HepG2 (cell line): ENCODE measurements at places on chromosomes 3 and 15. TPM values are rescaled to one million over a fixed set of nuclear protein-coding genes. Genes with fewer than 3 reads are reported as not detected.
A peak's percentile ranks its signal among the peaks of the same experiment; 100 is the strongest.

The PXYLP1 gene
- total RNA-seq = 6.4 and 8.1 TPM in 2 replicates

The CPLX3 gene
- not detected in 2 replicates for total RNA-seq

The DUOXA2 gene
- total RNA-seq = not detected in 2 replicates

The PSMD6 gene
- total RNA-seq = 117 and 169 TPM in 2 replicates

The CTXN2 gene
- not detected in 2 replicates for total RNA-seq

The GPR149 gene
- not detected in 2 replicates for total RNA-seq

The TMCO5A gene
- total RNA-seq = not detected in 2 replicates

The CHRNA7 gene
- total RNA-seq = 1.3 and 1.4 TPM in 2 replicates

The ALG1L2 gene
- total RNA-seq = 0.55 TPM in 1 of 2 replicates, not detected in the other

- H3K27me3 ChIP-seq = no peaks in the 10 kb centered on the region; the same call in 1 of the 2 replicates
- DNase-seq = no peak
- H3K4me3 ChIP-seq = no peak overlapping the region
- no peaks in the 10 kb centered on the region for H3K36me3 ChIP-seq
Measured at GRCh38 chr15:37112171-37112570, 11.8 kb upstream of the MEIS2 start.

DNA sequence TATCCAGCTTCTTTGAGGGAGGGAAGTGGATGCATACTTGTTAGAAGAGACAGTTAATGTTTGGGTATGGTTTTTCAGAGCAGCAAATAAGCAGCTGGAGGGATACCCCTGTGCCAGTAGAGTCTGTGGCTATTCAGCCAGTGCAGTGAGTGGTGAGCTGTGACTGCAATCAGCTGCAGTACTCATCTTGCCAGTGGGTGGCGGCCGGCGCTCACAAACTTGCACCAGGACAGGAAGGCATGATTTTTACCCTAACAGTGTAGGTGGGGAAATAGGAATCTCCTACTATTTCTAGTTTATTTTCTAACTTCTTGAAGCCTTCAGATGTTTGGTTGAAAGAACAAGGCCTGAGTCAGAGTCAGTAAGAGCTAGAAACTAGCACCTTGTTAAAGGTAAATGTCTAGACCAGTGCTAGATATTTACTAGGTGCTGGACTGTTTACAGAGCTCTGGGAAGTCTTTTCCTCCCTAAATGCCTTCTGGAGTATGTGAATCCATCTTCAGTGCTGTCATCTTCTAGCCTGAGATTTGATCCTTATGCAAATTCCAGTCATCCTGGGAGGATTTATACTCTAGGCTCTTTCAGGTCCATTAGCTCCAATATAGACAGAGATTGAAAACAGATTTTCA lies 23.6 kb downstream of the TIMP4 start:
- H3K4me3 ChIP-seq = no peak overlapping the region
- H3K27ac ChIP-seq = no peak overlapping the region
- no peaks in the 10 kb centered on the region for H3K36me3 ChIP-seq
- H3K27me3 ChIP-seq = no peaks in the 10 kb centered on the region
- H3K4me1 ChIP-seq = no peaks in the 10 kb centered on the region

DNA sequence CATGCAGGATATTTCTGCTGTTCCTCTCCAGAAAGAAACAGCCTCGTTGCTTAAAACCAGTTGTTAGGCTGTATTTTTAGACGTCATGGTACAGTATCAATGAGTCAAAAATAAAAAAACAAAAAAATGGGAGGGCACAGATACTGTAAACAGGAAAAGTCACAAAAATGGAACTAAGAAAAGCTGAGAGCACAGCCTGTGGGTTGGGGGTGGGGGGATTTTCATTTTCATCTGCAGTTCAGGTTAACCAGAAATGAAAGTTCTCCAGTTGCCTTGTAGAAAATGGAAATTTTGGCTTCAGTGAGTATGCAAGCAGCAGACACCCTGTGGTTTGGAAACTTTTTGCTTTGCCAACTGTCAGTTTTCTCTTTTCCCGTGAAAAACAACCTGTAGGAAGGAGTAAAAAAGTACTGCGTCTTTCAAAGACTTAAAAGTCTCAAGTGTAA lies 59.0 kb downstream of the FRMD4B start:
- H3K36me3 ChIP-seq = no peaks in the 10 kb centered on the region
- no peak overlapping the region for H3K27ac ChIP-seq
- no peak for DNase-seq

GRCh38 chr3:47850564-47851410 lies 47.8 kb downstream of the DHX30 start:
- H3K27me3 ChIP-seq = no peaks in the 10 kb centered on the region
- H3K4me1 ChIP-seq = no peaks in the 10 kb centered on the region
- DNase-seq = no peak
- H3K27ac ChIP-seq = no peak overlapping the region
- H3K36me3 ChIP-seq = peaks cover 43% of the 10 kb centered on the region

- H3K27me3 ChIP-seq = no peaks in the 10 kb centered on the region
- H3K4me1 ChIP-seq = peaks cover 30% of the 10 kb centered on the region
- no peak overlapping the region for H3K4me3 ChIP-seq
- DNase-seq = no peak
- no peaks in the 10 kb centered on the region for H3K36me3 ChIP-seq
Measured at GRCh38 chr15:41966414-41966812, 5.9 kb downstream of the EHD4 start.

DNA sequence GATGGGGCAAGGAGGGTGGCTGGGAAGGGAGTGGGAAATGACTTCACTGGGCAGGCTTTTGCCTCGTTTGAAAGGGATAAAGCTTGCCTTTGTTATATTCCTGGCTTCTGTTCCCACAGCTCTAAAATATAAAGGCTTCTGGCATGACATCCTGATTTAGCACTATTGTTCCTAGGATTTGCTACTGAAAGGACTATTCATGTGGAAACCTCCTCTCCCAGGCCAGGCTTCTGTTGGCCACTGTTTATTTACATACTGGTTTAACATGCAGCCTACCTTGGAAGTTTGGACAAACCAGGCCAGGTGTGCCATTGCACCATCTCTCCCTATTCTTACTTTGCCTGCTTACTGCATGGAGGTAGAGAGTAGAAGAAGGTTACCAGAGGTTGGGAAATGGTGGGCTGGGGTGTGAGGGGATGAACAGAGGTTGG lies 2.4 kb upstream of the LMCD1 start:
- H3K4me1 ChIP-seq = peaks cover 63% of the 10 kb centered on the region
- H3K4me3 ChIP-seq = no peak overlapping the region
- H3K27me3 ChIP-seq = no peaks in the 10 kb centered on the region
- peak overlapping the region; percentile 67 for H3K27ac ChIP-seq

DNA sequence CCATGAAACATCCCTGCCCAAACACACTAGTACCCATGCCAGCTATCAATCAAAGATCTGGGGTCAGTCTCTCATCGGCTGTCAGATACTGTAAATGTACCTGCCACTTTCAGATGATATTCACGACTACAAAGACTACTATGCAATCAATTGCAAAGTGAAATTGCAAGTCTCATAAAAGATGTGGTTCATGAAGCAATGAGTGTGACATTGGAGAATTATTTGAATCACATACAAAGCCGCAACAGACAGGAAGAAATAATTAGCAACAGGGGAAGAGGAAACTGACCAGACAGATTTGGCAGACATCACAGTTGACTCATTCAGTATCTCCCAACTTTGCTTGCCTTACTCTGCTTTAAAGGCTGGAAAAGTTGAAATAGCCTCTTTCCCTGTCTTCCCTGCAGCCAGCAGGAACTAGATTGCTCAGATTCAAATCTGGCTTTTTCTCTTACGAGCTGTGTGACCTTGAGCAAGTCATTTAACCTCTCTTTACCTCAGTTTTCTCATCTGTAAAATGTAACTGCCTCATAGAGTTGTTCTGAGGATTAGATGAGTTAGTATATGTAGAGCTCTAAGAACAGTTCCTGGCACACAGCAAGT lies 95.7 kb upstream of the C3orf80 start:
- H3K4me1 ChIP-seq = no peaks in the 10 kb centered on the region
- no peak overlapping the region for H3K27ac ChIP-seq
- H3K36me3 ChIP-seq = no peaks in the 10 kb centered on the region
- no peaks in the 10 kb centered on the region for H3K27me3 ChIP-seq
- DNase-seq = no peak
- H3K4me3 ChIP-seq = no peak overlapping the region

DNA sequence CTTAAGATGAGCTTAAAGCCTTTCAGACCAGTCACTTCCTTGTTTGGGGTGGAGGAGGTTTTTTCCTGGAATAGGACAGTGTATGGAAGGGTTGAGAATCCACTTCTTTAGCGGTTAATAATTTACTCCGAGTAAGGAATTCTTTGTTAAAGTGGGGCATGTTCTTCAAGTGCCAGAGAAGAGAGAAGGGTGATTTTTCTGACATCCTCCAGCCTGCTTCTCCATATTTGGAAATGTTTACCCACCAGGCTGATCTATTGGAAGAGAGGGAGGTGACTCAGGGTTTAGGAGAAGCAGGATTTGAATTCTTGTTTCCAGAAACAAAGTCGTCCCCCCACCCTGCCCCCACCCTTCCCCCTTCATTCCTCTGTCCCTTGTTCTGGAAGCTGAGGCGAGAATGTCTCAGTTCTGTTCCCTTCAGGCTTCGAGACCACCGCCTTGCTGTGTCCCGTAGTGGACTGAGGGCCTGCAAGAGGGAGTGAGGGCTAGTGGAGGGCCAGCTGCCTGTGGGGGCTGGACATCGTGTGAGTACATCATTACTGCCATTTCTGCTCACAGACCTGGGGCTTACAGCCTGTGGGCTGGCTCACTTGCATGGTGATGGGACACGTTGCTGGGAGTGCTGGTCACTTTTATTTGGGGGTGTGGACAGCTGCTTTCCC lies 58.5 kb downstream of the LPP start:
- peak overlapping the region; percentile 50 for H3K27ac ChIP-seq
- H3K4me1 ChIP-seq = peaks cover 71% of the 10 kb centered on the region
- peaks cover 5% of the 10 kb centered on the region for H3K36me3 ChIP-seq
- no peaks in the 10 kb centered on the region for H3K27me3 ChIP-seq

DNA sequence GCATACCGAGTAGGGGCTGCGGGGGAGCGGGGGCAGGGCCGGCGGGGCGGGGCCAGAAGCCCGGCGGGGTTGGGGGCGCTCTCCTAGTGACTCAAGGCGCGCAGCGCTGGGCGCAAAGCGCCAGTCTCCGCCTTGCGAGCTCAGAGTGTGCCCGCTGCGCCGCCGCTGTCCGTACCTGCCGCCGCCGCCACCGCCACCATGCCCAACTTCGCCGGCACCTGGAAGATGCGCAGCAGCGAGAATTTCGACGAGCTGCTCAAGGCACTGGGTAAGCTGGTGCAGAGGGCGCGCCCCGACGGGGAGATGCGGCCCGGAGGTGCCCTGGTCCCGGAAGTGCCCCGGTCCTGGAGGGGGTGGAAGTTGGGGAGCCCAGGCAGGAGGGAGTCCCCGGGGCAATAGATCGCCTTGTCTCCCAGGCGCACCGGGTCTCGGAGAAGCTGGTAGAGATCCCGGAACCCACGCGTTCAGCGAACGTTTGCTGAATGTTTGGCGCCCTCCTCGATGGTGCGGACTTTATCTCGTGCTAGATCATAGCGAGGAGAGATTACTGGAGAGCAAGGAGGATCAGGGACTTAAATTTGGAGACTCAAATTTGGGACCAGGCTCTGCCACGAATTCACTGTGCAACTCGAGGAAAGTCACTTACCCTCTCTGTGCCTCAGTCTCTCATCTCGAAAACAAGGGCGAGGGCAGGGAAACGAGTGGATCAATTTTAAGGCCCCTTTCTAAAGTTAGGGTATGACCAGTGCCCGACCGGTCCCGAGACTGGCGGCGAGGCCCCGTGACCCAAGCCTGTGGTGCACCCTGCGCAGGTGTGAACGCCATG lies at the start of gene CRABP1:
Gene CRABP1, plus strand, starts transcription at position 123 of the 826 bp plus-strand sequence. Its CDS starts 76 bp downstream, at position 199.
- H3K36me3 ChIP-seq = no peaks in the 10 kb centered on the region
- no peak for DNase-seq
- H3K27ac ChIP-seq = no peak within 1 kb of the TSS
- H3K4me1 ChIP-seq = peaks cover 10% of the 10 kb centered on the region; the same call in 1 of the 2 replicates
- peaks cover 6% of the 10 kb centered on the region for H3K27me3 ChIP-seq

DNA sequence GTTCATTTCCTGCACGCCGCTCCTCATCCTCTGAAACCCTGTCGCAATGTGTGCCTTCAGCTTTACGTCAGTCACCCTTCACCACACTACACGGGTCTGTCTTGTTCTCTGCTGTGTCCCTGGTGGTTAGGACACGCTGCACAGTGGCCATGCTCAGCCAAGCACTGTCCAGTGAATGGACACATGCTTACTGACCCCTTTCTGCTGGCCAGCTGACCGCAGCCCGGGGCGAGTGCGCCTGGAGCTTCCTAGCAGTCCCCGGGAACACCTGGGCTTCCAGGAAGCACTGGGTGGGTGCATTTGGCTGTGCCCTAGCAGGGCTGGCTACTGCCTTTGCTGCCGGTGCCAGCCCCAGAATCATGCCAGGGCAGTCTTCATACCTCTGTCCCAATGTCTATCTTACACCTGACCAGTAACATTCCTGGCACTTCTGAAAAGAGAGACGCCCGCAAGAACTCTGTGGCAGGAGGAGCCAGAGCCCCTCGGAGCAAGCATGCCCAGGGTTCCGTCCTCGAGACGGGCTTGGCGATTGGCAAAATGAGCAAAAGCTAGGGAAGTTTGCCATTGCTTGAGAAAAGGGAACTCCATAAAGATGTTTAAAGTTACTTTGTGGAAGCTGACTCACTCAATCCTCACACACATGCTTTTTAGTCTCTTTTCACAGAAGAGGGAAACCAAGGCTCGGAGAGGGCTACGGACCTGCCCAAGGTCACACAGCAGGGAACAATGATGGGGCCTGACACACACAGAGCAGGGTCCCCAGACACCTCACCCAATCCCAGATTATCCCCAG lies 15.7 kb upstream of the ZXDC start:
- H3K27ac ChIP-seq = no peak overlapping the region
- H3K27me3 ChIP-seq = no peaks in the 10 kb centered on the region
- no peak overlapping the region for H3K4me3 ChIP-seq
- DNase-seq = no peak
- H3K4me1 ChIP-seq = peaks cover 29% of the 10 kb centered on the region

DNA sequence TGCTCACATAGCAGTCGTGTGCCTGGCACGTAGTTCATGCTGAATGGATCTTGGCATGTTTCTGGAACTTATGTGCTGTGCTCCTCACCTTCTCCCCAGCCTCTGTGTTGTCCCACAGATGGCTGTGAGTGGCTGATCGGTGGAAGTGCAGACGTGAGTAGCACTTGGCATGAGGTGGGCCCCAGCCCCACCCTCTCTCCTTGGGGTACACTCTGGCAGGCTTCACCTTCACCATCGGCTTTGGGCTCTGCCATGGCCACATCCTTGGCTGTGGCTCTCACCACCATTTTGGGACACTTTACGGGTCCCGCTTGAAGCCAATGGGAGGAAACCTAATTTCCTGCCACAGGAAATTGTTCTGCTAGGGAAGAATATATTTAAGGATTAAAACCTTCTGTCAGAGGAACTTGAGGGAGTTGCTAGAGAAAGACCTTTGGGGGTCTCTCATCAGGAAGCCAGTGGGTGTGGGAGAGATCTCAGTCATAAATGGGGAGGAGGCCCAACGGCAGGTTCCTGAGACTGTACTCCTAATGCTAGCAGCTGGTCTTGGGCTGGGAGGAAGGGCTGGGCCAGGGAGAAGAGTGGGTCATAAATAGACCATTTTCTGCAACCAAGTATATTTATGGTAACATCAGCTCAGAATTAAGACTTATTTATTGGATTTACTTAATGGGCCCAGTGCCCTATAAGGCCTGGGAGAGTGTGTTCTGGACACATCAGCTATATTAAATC lies 92.3 kb downstream of the SMAD3 start:
- H3K4me1 ChIP-seq = peaks cover 8% of the 10 kb centered on the region
- no peak for DNase-seq
- peaks cover 18% of the 10 kb centered on the region; the same call in 1 of the 3 replicates for H3K36me3 ChIP-seq
- no peak overlapping the region for H3K4me3 ChIP-seq
- H3K27me3 ChIP-seq = no peaks in the 10 kb centered on the region
- H3K27ac ChIP-seq = no peak overlapping the region
